ENCODE measurements at places on chromosomes 2 and 18. TPM values are rescaled to one million over a fixed set of nuclear protein-coding genes. Genes with fewer than 3 reads are reported as not detected.

DNA sequence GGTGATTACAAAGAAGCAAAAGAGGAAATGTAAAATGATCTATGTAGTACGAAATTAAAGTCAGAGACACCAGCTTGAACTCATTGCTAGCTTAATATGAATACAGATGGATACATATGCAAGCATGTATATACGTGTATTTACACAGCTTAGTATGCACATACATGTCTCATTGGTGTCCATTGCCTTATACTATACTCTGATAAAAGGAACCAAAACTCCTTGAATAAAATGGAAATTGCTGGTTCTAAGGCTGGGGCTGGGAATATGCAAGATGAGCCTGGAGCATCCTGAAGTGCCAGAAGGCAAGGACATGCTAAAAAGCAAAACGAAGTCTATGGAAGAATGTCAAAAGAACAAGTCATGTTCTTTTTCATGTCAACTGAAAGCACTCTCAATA, 1424.4 kb upstream of the SLC39A10 start:
- no peak for DNase-seq
- H3K36me3 ChIP-seq: no peaks in the 10 kb centered on the region
- no peak overlapping the region for H3K27ac ChIP-seq
- no peak overlapping the region for H3K4me3 ChIP-seq
- H3K27me3 ChIP-seq: no peaks in the 10 kb centered on the region

- no peaks in the 10 kb centered on the region for H3K27me3 ChIP-seq
- H3K27ac ChIP-seq: no peak overlapping the region
Observed at GRCh38 chr2:203678971-203679370, 27.5 kb upstream of the CD28 start.

Gene STAT4
- polyA plus RNA-seq: 76.6 TPM

- no peaks in the 10 kb centered on the region for H3K27me3 ChIP-seq
- DNase-seq: no peak
- no peak overlapping the region for H3K4me3 ChIP-seq
- no peak overlapping the region for H3K27ac ChIP-seq
Observed at GRCh38 chr18:59742325-59743111, 45.3 kb upstream of the CCBE1 start.

DNA sequence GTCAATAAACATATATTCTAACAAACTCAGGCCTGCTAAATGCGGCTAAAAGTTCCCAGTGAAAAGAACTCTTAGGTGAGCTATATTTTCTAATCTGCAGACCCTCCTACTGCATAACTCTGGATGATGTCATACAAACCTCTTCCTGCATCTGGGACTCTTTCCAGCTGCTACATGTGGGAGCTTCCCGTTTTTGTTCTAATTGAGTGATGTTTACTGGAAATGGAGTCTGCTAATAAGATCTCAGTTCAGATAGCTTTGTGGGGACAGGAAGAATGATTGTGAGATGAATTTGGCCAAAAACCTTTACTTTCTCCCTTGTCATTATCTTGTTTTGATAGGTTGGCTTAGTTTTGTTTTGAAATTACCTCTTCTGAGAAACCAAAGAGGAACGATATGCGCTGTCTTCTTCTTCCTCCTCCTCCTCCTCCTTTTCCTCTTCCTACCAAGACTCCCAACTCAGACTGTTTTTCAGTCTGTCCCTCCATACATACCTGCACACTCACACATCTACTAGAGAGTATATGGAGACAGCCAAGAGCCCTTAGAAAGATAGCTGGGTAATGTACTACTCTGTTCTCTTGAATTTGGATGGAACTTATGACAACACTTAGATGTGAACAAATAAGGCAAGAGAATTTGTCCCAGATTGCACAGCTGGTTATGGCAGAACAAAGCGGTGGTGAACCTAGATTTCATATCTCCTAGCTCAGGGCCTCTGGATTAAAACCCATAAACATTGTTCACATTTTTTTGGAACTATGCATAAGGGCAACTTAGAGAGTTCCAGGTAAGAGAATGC, 39.8 kb upstream of the AAK1 start:
- no peaks in the 10 kb centered on the region for H3K27me3 ChIP-seq
- H3K4me3 ChIP-seq: no peak overlapping the region
- peaks cover 39% of the 10 kb centered on the region for H3K4me1 ChIP-seq
- no peak overlapping the region for H3K27ac ChIP-seq
- H3K36me3 ChIP-seq: no peaks in the 10 kb centered on the region
- DNase-seq: no peak

DNA sequence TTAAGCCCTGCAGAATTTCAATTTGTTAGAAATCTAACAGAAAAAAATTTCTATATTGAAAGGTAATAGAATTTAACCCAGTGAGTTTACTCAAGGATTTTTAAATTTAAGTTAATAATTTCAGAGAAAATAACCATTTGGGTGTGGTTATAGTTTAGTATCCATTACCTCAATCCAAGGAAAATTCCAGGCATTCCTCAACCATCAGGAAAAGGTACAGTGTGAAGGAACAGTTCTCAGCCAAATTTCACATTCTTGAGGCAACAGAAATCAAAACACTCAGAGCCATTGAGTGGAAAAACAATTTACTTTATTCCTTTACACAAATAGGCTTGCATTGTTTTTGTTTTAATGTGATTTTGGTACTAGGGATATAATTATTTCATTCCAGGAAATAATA, 45.6 kb downstream of the ONECUT2 start:
- no peak overlapping the region for H3K27ac ChIP-seq
- H3K4me3 ChIP-seq: no peak overlapping the region
- no peaks in the 10 kb centered on the region for H3K36me3 ChIP-seq
- H3K4me1 ChIP-seq: no peaks in the 10 kb centered on the region

- H3K4me3 ChIP-seq: no peak overlapping the region
- no peak overlapping the region for H3K27ac ChIP-seq
- DNase-seq: no peak
- H3K27me3 ChIP-seq: no peaks in the 10 kb centered on the region
- H3K4me1 ChIP-seq: no peaks in the 10 kb centered on the region
Observed at GRCh38 chr2:239012228-239012627, 164.3 kb downstream of the TWIST2 start.

Gene TMX3
- polyA plus RNA-seq: 19.2 TPM

Gene SCYGR4
- not detected for polyA plus RNA-seq

DNA sequence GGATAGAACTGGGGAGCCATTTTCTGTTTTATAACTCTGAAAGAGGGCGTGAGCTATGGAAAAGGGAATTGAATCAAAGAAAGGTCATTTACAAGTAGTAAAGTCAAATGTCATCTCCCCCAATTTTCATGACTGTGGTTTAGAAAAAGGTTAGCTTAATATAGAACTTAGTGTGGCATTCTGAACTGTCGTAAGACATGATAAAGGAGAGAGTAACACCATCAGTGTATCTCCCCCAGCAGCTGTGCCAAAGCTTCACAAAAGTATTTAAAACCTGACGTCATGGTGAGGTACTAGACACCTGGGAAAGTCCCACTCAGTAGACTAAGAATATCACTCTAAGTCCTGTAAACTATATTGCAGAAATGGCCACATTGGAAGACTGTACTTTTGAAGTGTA, 5.8 kb upstream of the IKZF2 start:
- no peak overlapping the region for H3K4me3 ChIP-seq
- no peaks in the 10 kb centered on the region for H3K36me3 ChIP-seq
- H3K4me1 ChIP-seq: no peaks in the 10 kb centered on the region
- no peak for DNase-seq
- no peaks in the 10 kb centered on the region for H3K27me3 ChIP-seq

Measured in CD4-positive, alpha-beta memory T cell (primary cell).